Urinary bladder (tissue), 4 donors: ENCODE measurements at places on chromosomes 3 and 15. TPM values are rescaled to one million over a fixed set of nuclear protein-coding genes. Genes with fewer than 3 reads are reported as not detected.

GRCh38 chr3:169295126-169295525, 368.4 kb downstream of the MECOM start:
- DNase-seq, result no peak

GRCh38 chr15:64842986-64843561, 1.4 kb downstream of the PLEKHO2 start:
- no peak for DNase-seq

DNA sequence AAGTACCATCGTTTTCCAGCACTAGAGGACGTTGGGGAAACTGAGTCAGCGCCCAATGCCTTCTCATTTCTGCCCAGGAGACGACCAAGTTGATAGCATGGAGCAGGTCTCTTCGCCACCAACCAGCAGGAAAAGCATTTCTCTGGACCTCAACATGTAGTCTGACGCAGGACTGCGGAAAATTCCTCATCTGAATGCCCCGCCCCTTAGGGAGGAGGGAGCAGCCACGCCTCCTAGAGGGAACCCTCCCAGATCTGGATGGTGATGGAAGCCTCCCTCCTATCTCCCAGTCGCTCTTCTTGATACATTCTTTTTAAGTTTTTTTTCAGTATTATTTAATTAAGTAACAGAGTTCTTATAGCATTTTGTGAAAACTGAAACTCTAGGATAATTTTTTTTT, 17.4 kb upstream of the MINDY4B start:
- DNase-seq, result no peak

The CCNB2 gene
- 0.61 TPM for polyA plus RNA-seq
